ENCODE measurements at places on chromosomes 1 and 21.

DNA sequence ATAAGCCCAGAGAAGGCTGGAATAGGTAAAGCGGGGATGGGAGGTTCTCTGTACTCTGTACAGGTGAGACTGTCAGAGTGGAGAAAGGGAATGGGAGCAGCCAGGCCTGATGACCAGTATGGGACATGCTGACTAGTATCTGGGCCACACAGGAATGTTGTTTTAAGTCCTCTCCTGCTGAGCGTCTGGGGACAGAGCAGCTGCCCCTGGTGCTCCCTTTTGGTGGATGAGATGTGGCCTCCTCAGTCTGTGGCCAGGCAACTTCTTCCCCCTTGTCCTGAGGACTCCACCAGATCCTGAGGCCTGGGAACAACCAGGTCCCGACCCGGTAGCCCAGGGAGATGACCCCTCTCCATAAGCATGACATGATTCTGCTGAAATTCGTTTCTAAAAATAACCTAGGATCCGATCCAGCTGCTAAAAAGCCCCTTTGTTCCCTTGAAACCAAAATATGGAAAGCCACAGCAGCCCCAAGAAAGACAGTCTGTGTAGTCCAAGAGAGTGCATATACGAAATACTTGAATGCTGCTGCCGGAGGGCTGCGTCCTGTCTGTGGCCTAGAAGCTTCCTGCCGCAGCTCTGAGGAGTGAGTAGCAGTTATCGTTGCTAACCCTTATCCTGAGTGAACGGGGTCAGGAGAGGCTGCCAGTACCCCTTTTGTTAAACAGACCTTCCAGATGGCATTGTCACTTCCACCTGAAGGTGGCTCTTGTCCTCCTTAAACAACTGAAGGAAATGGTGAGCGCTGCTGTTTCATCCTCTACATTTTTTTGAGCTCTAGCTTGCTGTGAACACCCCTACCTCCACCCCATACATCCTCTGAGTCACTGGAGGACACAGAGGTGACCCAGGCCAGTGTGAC is 47.1 kb downstream of the ATP2B4 start:
- no peak for DNase-seq

- DNase-seq: no peak
Measured at GRCh38 chr1:13623021-13623637, 39.5 kb downstream of the PDPN start.

DNA sequence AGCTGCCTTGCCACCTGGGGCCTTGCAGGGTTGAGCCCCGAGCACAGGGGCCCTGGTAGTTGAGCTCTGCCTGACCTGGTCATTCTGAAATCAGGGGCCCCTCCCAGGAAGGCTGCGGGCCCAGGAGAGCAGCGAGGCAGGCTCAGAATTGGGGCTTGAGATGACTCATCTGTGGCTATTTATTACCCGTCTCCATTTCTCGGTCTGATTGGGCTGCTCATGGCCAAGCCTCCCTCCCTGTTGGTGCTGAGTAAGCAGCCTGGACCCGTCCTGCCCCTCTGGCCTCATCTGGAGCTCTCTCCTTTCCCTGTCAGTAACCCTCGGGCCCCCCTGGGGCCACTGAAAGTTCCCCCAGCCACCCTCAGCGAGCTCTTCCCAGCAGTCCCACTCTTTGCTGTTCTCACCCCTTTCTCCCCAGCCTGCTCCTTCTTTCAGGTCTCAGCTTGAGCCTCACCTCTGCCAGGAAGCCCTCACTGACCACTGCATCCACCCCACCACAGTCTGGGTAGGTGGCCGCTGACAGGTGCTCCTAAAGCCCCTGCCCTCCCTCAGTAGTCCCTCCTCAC is 11.0 kb upstream of the TNFRSF8 start:
- DNase-seq: peak; percentile 37

GRCh38 chr1:213286235-213286634 is 235.2 kb downstream of the RPS6KC1 start:
- no peak for DNase-seq

DNA sequence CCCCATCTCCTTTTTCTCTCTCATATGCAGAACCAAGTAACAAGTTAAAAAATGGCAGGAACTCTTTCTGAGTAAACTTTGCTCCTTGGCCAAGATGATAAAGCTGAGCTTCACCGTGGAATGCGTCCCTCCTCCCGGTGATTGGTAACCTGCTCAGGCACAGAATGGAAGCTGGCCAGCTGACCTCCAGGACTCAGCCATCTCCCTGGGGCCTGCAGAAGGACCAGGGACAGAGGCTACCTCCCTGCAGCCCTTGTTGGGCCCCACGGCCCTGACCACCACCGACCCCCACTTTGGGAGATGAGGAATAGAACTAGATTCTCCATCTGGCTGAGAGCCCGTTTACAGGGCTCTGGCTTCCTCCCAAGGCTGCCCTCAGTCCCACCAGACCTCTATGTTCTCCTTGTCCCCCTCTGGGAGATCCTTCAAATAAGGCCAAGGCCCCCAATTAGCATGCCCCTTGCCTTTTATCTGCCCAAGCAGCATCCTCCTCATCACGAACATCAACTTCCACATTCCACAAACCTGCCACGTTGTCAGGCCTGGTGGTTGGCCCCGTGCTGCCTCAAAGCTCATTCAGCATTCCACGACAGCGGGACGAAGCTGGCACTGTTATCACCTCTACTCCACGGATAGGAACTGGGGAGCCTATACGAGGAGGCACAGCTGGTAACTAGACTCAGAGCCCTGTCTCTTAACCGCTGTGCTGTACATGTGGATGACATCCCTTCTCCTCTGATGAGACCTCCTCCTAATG is 74.2 kb downstream of the CD34 start:
- no peak for DNase-seq

- no peak for DNase-seq
Measured at GRCh38 chr1:154802336-154802969, 67.6 kb downstream of the KCNN3 start.

DNA sequence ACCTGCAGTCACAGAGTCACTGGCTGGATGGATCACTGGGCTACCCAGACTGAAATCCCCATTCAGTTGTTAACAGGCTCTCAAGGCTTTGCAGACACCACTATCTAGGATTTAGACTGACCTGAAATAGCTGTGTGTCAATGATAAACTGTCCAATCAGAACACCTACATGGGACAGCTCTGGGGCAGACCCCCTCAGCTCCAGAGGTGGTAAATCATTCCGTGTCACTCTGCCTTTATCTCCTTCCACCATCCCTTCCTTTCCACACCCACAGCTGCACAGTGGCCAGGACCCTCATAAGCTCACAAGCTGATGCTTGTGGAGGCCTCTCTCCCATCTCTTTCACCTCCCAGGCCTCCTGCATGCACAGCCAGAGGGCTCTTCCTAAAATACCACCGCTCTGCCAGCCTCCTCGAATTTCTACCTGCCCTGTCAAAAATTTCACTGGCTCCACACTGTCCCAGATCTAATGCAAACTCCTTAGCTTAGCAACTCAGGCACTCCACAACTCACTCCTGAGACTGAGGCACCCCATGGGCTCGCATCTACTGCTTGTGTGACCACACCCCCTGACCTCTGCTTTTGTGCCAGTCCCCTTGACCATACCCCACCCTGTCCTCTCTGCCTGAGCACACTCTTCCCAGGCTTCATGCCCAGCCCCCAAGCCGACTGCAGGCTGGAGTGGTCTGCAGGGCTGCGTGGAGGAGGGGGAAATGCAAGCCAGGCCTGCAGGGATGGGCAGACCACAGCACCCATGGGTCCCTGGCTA is 5.8 kb downstream of the CAPZB start:
- no peak for DNase-seq

GRCh38 chr1:246219508-246220030 is 287.5 kb downstream of the SMYD3 start:
- DNase-seq: no peak

- peak; percentile 15 for DNase-seq
Measured at GRCh38 chr1:80054129-80054528, 1047.6 kb upstream of the ADGRL4 start.

DNA sequence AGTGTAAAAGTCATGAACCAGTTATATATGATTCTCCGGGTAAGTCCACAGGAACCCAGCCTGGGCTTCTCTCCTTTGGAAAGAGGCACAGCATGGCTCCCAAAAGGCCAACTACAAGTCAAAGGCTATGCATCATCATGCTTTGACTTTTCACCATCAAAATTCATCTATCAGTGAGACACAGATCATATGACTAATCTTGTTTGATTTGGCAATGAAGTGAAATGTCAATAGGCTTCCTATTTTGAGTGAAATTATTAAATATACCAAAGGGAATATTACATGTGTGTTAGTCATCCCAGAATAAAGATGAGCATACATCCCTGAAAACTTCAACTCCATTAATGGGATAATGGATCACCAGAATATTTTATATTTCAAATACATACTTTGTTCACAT is 83.5 kb upstream of the ADGRL2 start:
- no peak for DNase-seq

DNA sequence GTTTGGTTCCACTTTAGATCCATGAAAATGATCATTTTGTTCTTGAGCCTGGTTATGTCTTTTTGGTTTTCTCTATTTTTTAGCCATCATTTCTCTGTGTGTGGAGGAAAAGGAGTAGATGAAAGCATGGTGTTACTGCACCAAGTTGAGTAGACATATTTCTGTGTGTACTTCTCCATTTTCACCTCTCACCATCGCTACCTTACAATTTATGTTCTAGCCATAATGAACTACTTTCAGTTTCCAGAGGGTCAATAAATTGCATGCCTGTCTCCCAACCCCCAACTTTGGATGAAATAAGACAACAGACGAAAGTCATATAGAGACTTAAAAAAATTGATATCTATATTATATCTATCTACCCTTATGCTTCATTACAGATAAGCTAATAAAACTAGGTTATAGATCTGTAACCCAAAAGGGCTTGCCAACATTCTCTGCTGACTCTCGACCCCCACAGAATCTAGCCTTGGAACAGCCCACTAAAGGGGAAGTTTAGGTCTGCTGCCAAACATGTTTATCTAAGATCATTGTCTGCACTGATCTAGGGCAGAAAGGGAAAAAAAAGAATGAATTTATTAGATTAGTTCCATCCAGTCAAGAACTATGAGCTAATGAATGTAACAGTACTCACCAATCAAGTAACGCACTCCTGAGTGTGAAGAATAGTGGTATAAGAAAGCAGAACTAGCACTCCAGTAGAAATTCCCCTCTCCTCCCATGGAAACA is 7.5 kb upstream of the MAN1A2 start:
- no peak for DNase-seq

GRCh38 chr1:7562729-7563605 is 208.1 kb upstream of the VAMP3 start:
- DNase-seq: no peak

GRCh38 chr1:159914252-159915018 is 10.9 kb downstream of the TAGLN2 start:
- no peak for DNase-seq

- peak; percentile 23 for DNase-seq
Measured at GRCh38 chr1:42692461-42692860, 10.2 kb downstream of the YBX1 start.

DNA sequence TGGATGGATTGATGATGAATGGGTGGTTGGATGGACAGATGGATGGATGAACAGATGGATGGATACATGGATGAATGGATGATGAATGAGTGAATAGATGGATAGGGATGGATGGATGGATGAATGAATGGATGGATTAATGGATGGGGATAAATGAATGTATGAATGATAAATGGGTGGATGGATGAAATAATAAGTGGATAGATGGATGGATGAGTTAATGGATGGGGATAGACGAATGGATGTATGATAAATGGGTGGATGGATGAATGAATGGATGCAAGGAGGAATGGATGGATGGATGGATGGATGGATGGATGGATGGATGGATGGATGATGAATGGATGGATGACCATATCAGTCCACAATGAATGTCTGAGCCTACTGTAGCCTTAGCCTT is 381.9 kb downstream of the SETD4 start:
- no peak for DNase-seq

DNA sequence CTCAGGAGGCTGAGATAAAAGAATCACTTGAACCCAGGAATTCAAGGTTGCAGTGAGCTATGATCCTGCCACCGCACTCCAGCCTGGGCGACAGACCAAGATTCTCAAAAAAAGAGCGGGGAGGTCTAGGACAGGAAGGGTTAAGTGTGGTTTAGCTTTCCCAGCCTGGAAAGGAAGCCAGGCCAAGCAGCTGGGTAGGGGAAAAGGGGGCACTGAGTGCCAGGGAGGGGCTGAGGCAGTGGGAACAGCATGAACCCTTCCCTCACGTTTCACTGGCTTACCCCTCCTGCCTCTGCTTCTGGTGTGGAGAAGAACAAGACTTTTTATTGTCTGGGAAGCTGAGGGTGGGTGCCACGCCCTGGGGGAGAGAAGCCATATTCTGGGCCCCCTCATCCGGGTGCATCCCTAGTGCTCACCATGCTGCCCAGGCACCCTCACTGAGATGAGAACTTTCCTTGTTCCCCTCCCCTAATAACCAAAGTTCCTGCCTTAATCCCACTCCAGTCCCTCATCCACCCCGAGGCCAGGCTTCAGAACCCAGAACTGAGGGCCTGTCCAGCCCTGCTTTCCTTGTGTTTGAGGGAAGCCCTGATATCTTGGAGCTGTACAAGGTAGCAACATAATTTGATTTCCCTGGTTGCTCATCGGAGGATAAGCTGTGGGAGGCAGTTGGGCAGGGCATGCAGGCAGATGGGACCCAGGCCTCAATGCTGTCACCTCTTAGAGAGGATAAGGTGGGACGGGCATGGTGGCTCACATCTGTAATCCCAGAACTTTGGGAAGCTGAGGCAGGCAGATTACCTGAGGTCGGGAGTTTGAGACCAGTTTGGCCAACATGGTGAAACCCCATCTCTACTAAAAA is 2.0 kb upstream of the LMNA start:
- no peak for DNase-seq

GRCh38 chr1:246860401-246860800 is 71.3 kb downstream of the AHCTF1 start:
- no peak for DNase-seq

GRCh38 chr1:47684518-47684917 is 246.7 kb downstream of the FOXD2 start:
- no peak for DNase-seq

DNA sequence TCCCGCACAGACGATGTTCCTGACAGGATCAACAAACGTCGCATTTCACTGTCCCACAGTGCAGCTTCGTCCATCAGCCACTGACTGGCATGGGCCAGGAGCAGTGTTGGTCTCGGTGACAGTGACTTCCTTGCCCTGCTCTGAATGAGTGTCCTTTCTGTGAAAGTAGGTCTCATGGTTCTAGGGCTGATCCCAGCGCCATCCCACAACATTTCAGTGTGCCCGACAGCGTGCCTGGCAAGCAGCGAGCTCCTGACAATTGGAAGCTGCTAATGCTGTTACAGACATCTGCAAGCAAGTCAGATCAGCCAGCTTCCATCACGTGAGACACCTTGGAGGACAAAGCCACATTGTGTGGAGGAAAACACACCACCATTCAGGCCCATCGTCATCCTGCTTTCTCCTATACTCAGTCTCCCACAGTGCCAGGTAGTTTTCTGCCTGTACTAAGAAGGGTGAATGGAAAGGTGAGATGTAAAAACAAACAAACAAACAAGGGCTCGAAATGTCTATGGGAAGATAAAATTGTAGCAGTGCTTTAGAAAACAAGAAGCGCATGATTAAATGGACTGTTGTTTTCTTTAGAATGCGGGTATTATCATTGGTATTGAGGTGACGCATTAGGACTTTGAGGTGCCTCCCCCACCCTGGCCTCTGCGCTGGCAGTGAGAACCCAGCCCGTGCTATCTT is 21.9 kb downstream of the ERRFI1 start:
- DNase-seq: no peak

- DNase-seq: no peak
Measured at GRCh38 chr1:150420560-150421265, 56.8 kb downstream of the RPRD2 start.

Data from HuH-7 (cell line).